ENCODE measurements at places on chromosomes 1 and 21.

DNA sequence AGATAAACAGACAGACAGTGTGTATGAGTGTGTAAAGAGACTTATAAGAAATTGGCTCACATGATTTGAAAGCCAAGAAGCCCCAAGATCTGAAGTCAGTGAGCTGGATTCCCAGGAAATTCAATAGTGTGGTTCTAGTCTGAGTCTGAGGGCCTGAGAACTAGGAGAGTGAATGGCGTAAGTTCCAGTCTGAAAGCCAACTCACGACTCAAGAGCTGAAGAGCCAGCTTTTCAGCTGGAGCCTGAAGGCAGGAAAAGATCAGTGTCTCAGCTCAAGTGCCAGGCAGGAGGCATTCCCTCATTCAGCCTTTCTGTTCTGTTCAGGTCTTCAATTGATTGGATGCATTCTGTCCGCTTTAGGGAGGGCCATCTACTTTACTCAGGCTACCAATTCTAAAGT lies 257.2 kb downstream of the PLPP3 start:
- peak; percentile 61 for DNase-seq

- DNase-seq: no peak
Observed at GRCh38 chr21:45303751-45304475, 16.2 kb upstream of the POFUT2 start.

DNA sequence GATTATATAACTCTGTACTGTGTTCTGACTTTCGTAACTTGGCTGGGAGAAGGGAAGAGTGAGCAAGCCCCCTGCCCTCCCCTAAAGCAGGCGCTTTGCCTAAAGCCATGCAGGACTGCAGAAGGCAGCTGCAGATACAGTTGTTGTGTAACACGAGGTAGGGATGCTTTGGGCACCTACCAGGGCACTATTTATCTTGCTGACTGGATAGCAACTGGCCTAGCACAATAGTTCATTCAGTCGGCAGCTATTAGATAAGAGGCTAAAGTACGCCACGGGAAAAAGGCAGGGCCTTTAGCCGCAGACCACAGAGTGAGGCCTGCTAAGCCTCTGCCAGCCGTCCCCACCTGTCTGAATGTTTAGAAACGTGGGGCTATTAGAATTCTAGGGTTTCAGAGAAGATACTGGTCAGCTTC lies 80.9 kb downstream of the TTC3 start:
- DNase-seq: peak; percentile 6

DNA sequence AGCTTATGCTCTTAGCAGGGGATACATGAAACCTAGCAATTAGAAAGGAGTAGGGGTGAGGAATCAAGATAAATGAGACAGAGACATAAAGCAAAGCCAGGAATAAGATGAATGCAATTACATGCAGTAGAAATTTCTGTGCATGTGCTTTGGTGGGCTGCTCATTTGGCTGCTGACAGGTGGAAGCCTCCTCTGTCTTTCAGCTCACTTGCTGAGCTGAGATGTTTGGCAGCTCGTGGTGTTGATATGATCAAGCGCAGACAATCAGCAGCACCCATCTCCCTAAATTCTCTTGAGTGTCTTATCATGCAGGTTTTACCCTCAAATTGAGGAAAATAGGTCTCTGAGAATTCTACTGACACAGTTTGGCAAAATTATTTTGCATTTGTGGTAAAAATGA lies 108.3 kb upstream of the CD34 start:
- no peak for DNase-seq

GRCh38 chr1:85334962-85335361 lies 58.5 kb upstream of the BCL10 start:
- no peak for DNase-seq

- no peak for DNase-seq
Observed at GRCh38 chr1:215599418-215600074, 32.4 kb downstream of the KCTD3 start.

GRCh38 chr1:101344745-101345144 lies 107.9 kb downstream of the S1PR1 start:
- DNase-seq: no peak

GRCh38 chr1:30572192-30572591 lies 151.2 kb downstream of the MATN1 start:
- DNase-seq: no peak

DNA sequence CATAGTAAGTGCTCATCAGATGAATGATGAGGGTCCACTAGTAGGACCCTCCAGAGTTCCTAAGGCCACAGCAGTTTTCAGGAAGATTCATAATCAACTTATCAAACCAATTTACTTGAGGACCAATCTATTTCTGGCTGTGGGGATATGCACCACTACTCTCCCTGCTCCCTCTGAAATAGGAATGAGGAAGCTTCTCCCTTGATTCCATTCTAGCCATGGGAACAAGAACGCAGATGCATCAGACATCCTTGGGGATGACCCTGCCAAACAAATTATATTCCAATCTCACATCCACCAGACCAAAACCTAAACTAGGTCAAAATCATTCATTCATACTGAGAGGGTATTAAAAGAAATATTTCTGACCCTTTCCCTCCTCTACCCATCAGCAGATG lies 31.5 kb downstream of the JAK1 start:
- no peak for DNase-seq

GRCh38 chr1:115807723-115808122 lies 33.2 kb downstream of the NHLH2 start:
- peak; percentile 30 for DNase-seq

GRCh38 chr1:72280131-72280530 lies 2.2 kb downstream of the NEGR1 start:
- DNase-seq: no peak

DNA sequence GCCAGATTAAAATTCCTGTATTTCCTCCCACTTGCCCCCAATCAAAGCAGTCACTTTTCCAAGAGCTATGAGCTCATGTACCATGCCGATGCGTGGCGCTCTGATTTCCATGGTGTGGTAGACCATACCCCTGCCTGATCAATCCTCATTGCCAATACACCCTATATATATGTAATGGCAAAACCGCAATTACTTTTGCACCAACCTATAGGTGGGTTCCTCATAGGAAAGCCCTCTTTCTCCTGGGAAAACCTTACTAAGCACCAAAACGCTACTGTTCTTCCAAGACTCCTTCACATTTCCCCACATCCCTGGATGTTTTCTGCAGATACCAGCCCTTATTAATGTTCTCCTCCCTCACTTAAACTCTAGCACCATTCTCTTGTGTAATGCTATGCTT lies 11.0 kb downstream of the KCNJ6 start:
- no peak for DNase-seq

GRCh38 chr21:43345746-43346409 lies 81.1 kb downstream of the SIK1 start:
- no peak for DNase-seq

- DNase-seq: no peak
Observed at GRCh38 chr1:103084181-103084580, 24.1 kb downstream of the COL11A1 start.

GRCh38 chr1:153261281-153262069 lies 2.0 kb downstream of the LORICRIN start:
- peak; percentile 33 for DNase-seq

DNA sequence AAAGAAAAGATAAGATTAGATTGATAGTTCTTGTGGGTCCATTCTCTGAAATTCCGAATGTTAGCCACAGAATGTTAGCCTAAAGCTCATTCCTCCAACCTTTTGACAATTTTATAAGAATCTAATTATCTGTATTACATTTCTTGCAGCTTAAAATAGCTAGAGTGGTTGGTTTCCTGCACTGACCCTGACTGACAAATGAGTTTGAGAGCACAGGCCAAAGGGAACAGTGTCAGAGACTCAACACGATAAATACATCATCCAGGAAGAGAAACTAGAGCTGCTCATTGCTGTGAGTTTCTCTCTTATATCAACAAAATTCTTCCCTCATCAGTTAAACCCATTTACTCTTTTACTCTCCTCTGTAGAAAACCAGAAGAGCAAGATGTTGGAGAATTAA lies 82.1 kb upstream of the PPM1J start:
- DNase-seq: no peak

DNA sequence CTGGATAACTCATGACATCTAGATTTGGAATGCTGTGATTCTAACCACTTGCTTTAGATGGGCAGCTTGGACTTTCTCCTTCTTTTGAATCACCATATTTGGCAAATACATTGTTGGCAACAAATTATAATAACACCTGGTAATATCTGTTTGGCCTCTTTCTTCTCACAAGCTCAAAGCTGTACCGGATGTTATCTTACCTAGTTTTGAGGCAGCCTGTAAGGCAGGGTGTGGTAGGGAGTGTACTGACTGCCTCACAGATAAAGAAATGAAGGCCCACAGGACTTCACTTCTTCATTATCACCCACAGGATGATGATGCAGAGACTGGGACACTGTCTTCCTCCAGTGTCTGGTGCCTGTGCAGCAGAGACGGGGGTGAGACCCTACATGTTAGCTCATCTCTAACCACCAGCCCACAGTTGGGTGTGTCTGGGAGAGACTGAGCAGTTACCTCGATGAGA lies 28.5 kb downstream of the TUFT1 start:
- DNase-seq: no peak

DNA sequence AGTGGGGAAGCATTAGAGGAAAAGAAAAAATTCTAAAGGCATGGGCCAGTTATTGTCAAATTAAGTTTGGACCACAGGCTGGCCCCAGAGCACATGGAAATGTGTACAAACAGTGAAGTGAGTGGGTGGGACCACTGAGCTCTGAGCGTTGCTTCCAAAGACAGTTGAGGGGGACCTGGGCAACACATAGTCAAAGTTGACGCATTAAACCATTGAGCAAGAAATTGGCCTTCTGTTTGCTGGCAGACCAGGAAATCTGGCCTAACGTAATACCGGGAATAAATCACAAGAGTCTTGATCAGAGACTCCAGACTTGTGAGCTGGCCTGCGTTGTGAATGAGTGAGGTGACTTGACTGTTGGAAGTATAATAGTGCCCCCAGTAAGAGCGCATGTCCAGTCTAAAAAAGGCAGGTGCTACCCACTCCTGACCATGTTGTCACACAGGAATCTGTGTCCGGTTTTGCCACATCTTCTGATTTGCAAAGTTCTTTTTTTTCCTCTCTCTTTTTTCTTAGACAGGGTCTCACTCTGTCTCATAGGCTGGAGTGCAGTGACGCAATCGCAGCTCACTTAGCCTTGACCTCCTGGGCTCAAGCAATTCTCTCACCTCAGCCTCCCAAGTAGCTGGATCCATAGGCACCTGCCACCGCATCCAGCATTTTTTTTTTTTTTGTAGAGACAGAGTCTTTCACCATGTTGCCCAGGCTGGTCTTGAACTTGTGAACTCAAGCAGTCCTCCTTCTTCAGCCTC lies 10.7 kb downstream of the EPHB2 start:
- DNase-seq: no peak

- DNase-seq: peak; percentile 17
Observed at GRCh38 chr1:56939209-56939608, 26.6 kb downstream of the C8B start.

- no peak for DNase-seq
Observed at GRCh38 chr1:77279929-77280328, 1.9 kb upstream of the AK5 start.

- no peak for DNase-seq
Observed at GRCh38 chr1:245842106-245842505, 665.0 kb downstream of the SMYD3 start.

GRCh38 chr1:230425252-230426091 lies 660 bp downstream of the PGBD5 start:
- DNase-seq: no peak

DNA sequence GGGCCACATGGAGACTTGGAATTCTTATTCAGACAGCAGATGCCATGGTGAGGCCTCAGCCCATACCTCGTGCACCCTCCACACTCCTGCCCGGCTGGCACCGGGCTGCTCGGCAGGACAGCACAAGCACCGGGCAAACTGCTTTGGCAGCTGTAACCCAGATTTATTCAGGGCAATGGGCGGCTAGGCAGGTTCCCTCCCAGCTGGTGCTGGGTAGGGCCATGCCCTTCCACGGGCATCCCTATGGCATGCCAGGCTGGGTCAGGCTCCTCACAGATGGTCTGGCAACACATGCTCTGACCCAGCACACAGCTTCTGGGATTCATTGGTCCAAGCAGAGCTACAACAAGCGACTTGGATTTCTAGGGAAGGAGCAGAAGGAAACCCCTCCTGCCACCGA lies 53.4 kb downstream of the ATP1A1 start:
- no peak for DNase-seq

DNA sequence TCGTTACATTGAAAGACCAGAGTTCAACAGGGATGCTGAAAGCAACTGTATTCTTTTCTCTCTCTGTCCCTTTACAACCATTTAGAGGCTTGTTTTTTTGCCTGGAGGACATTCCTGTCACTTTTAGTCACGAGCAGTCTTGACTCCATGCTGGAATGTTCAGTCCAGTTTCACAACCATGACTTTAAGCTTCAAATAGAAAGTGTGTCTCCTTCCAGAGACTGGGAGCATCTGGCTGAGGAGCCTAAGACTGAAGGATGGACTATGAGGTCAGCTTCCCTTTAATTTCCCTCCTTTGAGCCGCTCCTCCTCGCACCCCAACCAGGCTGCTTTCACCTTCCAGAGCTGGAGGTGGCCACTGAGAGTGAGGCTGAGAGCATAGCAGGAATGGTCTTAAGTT lies 10.5 kb upstream of the RYR2 start:
- peak; percentile 56 for DNase-seq

DNA sequence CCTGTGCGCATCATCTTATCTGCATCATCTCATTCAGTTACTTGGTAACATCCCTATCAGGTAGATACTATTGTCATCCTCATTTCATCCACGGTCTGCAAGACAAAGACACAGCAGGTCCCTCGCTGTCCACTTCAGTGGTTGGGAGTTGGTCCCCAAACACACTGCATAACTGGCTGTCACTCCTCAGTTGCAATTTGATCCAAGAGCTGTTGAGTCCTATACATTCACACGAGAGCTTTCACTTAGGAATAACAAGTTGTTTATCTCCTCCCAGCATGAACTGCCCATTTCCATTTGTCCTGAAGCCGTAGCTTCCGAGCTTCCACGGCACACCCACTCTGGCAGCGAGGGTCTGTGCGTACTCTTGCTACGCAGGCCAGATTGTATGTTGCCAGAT lies 472.0 kb downstream of the CAMTA1 start:
- DNase-seq: no peak

DNA sequence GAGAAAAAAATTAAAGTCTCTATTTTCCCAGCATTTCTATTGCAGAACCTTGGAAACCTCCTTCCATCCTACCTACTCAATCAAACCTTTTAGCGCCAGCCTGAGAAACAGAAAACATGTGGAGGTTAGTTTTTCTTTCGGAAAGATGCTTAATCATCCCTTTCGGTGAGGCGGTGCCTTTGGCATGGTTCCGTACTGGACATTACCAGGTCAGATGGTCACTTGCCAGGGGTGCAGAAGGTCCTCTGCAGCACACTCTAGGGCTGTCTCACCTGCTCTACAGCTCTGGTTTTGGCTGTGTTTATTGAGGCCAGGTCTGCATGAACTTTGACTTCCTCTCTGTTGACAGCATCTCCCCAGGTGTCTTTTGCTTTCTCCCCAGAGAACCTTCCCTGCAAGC lies 121.5 kb downstream of the PLD5 start:
- DNase-seq: no peak

- DNase-seq: no peak
Observed at GRCh38 chr1:24528744-24529143, 26.1 kb downstream of the RCAN3 start.

DNA sequence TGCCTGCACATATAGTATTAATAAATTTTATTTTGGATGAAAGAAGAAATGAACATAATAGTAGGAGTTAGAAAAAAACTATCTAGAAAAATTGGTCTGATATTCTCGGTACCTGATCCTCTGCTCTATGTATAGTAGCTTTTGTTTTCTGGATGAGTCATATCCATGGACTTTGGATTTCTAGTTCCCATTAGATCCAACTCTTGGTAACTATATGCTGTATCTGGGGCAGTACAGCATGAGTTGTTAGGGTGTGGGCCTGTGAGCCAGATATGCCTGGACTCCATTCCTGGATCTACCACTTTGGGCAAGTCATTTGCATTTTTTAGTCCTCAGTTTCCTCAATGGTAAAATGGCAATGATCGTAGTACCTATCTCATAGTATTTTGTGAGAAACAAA lies 372.2 kb upstream of the PKN2 start:
- DNase-seq: no peak
